Stimulated activated CD8-positive, alpha-beta memory T cell treated with anti-CD3 and anti-CD28 coated beads, Interleukin-15, amount 100 ng/mL, for 24 hours (primary cell): ENCODE measurements at places on chromosomes 2 and 18.

GRCh38 chr2:14761118-14761517, 128.6 kb downstream of the LRATD1 start:
- DNase-seq = no peak

DNA sequence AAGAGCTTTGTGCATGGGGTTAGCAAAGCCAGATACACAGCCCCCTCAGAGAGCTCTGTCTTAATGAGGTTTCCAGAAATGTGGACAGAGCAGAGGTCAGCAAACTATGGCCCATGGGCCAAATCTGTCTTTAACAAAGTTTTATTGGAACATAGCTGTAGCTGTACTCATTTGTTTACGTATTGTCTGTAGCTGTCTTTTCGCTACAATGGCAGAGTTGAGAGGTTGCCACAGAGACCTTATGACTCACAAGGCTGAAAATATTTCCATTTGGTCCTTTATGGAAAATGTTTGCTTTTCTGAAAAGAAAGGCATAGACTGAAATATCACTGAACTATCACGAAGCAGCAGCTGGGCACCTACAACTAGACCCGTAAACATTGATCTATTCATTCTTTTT, 841.8 kb downstream of the SLC4A3 start:
- no peak for DNase-seq

- no peak for DNase-seq
These were observed 173.3 kb downstream of the OSR1 start for GRCh38 chr2:19185086-19185485.

- no peak for DNase-seq
These were observed 510.8 kb downstream of the TRIB2 start for GRCh38 chr2:13227578-13227977.

GRCh38 chr2:135245071-135245470, 193.0 kb downstream of the RAB3GAP1 start:
- no peak for DNase-seq

- no peak for DNase-seq
These were observed 136.7 kb upstream of the MYCN start for GRCh38 chr2:15803543-15804245.

GRCh38 chr2:7007488-7007845, 90.3 kb downstream of the RNF144A start:
- DNase-seq = no peak

GRCh38 chr2:197339496-197340220, 29.1 kb upstream of the ANKRD44 start:
- DNase-seq = no peak

DNA sequence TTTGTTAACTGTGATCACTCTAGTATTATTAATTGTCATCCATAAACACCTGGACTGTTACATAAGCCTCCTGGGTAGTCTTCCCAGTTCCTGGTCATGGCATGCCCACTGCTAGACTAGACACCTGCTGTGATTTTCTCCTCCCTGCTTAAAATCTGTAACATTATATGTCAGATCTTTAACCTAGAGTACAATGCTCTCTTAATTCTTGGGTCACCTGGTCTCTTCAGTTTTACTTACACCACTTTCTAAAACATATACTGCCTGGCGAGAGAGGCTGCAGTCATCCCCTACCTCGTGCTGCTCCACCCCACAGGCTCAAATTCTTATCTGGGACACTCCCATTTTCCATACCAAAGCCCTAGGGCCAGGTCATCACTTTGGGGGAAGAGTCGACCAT, 161.3 kb downstream of the CDH2 start:
- no peak for DNase-seq

DNA sequence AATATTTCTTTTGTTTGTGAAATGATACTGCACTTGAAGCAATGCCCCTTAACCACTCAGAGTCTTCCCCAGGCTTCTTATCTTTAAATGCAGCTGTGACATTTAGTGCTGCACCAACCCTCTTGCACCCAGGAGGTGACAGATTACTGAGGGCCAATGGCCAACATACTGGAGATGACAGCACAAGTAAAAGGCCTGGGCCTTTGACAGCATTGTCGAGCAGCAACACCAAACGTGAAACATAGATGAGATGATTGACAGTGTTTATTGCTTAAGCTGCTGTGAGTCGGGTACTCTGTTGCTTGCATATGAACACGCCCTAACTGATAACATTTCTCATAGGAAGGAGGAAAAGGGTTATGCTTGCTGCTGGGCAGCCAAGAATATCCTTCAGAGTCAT, 80.3 kb downstream of the THNSL2 start:
- no peak for DNase-seq

- no peak for DNase-seq
These were observed 17.0 kb downstream of the ANKRD29 start for GRCh38 chr18:23645568-23646175.

DNA sequence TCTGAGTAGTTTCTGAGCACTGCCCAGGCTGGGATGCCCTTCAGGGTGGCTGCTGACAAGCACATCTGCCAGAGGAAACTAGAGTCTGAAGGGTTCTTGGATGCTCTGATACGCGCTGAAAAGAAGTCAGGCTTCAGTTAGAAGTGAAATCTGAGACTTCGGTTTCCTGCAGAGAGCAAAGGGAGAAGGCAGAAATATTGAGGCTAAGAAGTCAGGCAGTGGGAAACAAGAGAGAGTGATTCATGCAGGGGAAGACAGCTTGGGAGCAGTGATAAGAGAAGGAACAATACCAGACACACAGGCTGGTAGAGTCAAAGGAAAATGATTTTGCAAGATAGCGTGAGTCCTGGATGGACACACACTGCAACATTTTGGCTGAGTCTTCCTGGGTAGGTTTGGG, 51.0 kb upstream of the BOD1L2 start:
- no peak for DNase-seq

DNA sequence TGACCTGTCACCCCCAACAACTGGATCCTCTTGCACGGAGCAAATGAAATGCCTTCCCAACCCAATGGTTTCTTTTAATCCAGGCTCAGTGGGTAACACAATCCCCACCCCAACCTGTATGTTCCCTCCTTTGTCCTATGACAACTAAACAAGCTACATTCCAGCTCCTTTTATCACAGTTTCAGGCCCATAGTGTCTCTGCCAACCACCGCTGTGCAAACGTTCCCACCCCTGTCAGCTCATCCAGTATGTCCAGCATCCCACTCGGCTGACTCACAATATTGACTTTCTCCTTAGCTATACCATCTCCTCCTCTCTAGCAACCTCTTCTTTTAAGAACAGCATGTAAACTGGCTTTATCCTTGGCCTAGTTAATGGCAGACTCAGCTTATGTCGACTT, 117.9 kb upstream of the PPP1CB start:
- no peak for DNase-seq

- no peak for DNase-seq
These were observed 9.9 kb upstream of the EDAR start for GRCh38 chr2:108998911-108999310.

- DNase-seq = no peak
These were observed 171.2 kb downstream of the CMPK2 start for GRCh38 chr2:6694555-6694954.

- DNase-seq = no peak
These were observed 68.4 kb downstream of the AGAP1 start for GRCh38 chr2:235562065-235562747.

- no peak for DNase-seq
These were observed 5.4 kb downstream of the SEMA4F start for GRCh38 chr2:74659462-74659861.

- DNase-seq = no peak
These were observed 33.5 kb downstream of the INPP4A start for GRCh38 chr2:98478088-98478551.

- no peak for DNase-seq
These were observed 125.8 kb downstream of the OSBPL6 start for GRCh38 chr2:178320011-178320585.

DNA sequence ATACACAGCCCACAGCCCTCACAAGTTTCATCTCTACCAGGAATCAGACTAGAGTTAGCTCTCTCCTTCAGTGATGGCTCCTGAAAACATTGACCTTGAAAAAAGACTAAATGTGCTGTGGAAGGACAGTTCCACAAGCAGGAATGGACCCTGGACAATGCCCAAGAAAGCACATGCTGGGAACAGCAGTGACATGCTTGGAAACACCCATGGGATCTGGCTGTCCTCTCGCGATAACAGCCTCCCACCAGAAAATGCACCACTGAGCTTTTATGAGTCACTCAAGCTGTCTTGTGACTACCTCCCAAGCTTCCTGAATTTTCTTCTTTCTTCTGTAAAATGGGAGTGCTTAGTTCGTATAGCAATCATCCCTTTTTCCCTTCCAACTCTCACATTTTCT, 269.2 kb downstream of the LRATD1 start:
- DNase-seq = no peak

GRCh38 chr2:144747571-144747970, 227.7 kb upstream of the ZEB2 start:
- no peak for DNase-seq

- no peak for DNase-seq
These were observed 43.0 kb downstream of the RAB27B start for GRCh38 chr18:54871231-54871630.
